RCC 7860 (cell line): ENCODE measurements at places on chromosomes 12 and 14.

GRCh38 chr14:37045340-37046061, 126.9 kb downstream of the SLC25A21 start:
- no peak for DNase-seq

GRCh38 chr14:22194664-22195063, 394.4 kb downstream of the DAD1 start:
- no peak for DNase-seq

DNA sequence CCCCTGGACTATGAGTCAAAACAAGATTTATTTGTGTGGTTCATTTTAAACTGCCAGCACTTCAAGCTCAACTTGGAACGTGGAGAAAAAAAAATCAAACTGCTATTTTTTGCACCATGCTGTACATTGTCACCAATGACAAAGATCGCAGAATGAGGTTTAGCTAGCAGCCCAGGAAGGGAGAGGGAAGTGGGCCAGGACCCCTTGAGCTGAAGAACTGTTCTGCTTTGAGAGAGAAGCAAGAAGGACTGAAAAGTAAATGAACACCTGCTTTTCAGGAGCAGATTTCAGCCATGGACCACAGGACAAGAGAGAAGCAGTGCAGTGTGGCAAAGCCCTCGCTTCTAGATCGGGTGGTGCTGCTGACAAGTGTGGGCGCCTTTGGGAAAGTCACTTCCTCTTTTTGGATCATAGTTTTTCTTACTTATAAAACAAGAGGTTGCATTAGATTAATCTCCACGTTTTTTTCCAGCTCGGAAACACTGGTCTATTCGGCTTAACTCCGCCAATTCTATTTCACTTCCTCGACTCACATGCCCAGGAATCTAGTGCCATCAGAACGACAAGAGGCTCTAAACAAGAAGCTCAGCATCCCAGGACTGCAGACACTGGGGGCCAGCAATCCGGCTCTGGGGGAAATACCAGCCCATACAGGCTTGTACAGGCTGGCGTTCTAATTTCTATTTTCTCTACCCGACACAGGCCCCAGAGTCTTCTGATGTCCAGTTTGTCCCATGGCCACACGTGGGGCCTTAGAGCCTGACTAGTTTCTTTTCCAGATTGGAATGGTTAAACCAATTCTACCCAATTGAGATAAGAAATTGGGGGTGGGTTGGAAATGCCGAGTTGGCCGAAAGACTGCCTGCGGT, 129.9 kb downstream of the CRACR2A start:
- DNase-seq: no peak

- DNase-seq: peak; percentile 66
These were observed 34.8 kb downstream of the FBXO21 start for GRCh38 chr12:117155278-117156060.

- DNase-seq: no peak
These were observed 47.6 kb upstream of the ATP2B1 start for GRCh38 chr12:89756194-89756584.

DNA sequence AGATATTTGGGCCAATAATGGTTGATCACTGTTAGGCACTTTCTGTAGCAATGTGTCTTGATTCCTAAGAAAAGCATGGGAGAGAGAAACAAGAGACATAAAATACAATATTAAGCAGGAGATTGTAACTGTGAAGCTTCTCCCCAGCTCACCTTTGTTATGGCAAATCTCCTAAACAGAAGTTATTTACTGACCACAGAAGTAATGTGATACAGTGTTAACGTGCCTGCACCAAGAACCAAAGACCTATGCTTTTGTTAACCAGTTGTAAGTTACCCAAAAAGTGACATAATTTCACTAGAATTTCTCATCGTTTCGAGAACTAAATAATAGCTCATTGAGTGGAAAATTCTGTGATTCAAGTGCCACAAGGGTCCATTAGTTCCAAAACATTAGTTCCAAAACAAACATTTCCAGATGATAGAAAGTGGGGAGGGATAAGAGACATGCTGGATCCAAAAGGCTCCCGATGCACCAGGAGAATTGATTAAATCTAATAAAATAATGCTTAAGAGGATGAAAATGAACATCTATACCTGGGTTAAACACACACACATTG, 14.3 kb downstream of the RERG start:
- DNase-seq: no peak

DNA sequence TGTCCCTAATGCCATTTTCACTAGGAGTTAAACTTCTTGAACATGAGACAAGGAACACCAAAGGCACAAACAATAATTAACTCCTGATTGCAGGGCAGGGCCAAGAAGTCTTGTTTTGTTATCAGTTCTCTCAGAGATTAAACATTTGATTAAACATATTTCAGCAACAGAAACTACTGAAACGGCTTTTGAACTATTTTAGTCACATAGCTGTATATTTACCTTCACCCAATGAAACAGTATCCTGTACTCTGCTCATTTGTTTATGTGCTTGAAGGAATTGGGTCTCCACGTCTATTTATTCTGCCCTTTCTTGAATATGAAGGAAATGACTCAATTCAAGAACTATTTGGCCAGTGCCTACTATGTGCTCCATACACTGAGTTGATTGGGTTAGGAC, 51.3 kb upstream of the PTCSC3 start:
- no peak for DNase-seq

DNA sequence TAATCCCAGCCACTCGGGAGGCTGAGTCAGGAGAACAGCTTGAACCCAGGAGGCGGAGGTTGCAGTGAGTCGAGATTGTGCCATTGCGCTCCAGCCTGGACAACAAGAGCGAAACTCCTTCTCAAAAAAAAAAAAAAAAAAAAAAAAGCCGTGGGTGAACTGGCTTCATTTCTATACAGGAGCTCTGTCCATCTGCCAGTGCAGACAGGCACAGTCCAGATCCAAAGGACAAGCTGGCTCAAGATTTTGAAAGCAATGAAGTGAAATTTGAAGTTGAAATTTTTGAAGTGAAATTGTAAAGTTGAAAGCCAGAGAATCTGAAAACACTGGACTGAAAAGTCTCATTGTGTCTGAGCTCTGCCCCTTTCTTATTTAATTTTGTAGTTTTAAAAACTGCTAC, 134.7 kb downstream of the CALM1 start:
- DNase-seq: no peak
